AML-193 (cell line): ENCODE measurements at places on chromosomes 4 and X.

GRCh38 chr4:140611854-140612253, 43.1 kb upstream of the UCP1 start:
- no peak for DNase-seq

GRCh38 chr4:10925996-10926395, 241.4 kb upstream of the CLNK start:
- no peak for DNase-seq

DNA sequence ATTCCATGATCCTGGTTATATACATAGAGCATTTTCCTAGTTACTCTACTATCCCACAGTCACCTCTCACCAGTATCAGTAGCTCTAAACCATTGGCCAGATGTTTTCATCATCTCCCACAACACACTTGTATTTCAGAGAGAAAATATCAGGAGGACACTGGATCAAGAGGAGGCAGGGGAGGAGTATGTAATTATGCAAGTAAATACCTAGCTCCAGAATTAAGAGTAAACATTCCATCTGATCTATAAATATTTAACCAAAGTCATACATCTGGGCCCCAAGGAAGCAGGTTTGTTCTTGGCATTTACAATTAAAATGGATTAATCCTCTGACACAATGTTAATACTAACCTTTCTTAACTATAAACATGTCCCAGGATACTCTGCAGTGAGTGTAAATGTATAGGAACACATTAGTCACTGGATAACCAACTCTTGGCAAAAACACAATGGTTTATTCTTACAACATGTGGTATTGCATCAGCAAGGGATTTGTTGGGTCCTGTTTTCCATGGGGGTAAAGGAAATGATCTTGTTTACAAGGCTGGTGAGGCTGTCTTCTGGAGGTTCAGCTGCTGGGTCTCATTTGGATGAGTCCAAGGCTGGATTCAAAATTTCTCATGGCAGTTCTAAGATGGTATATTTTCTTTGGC, 170.1 kb downstream of the ATG4A start:
- no peak for DNase-seq

GRCh38 chr4:28469886-28470285, 1609.2 kb downstream of the STIM2 start:
- no peak for DNase-seq

DNA sequence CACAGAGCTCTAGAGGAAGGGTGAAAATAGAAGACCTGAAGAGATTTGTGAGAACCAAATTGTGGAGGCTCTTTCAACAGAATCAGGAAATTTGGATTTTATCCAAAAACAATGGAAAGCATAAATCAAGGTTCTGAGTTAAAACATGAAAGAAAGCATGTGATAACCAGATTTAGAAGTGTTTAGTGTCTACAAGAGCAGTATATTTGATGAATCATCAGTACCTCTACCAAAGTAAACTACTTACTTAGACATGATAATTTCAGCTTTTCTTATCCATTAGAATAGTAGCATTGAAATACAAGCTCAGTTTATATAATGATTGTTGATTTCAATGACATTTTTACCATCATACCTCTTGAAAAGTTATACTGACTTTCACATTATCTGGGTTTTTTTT, 25.9 kb upstream of the INTU start:
- DNase-seq = no peak

DNA sequence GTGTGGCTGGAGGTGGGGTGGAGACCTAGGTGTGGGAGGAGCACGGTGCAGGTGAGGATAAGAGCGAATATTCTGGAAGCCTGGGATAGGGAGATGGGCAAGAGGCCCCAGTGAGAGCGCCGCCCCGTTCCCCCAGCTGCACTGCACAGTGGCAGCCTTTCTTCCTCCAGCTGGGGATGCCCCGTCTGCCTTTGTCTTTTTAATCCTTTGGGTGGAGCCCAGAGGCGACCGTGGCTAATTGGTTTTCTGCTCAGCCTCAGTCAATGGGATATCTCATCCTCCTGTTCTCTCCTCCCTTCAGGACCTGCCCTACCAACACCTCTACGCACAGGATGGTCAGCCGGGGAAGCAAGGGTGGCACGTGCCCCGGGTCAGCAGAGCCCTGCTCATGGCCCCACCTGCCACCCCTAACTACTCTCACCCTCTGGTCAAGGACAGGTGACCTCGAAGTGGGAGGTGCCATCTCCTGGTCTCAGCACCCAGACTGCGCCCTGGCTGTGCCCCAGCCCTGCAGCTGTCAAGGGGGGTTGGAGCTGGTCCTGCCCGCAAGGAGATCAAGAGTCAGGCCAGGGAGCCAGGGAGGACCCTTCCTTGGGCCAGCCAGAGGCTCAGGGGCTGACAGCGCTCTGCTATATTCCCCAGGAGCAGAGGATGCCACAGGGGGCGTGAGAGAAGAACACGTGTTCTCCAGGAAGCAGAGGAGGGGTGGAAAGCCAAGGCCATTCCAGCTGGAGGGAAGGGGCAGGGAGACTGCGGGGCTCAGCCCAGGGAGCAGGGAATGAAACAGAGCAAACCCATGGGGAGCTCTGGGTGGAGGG, 64.0 kb downstream of the ADRA2C start:
- no peak for DNase-seq

DNA sequence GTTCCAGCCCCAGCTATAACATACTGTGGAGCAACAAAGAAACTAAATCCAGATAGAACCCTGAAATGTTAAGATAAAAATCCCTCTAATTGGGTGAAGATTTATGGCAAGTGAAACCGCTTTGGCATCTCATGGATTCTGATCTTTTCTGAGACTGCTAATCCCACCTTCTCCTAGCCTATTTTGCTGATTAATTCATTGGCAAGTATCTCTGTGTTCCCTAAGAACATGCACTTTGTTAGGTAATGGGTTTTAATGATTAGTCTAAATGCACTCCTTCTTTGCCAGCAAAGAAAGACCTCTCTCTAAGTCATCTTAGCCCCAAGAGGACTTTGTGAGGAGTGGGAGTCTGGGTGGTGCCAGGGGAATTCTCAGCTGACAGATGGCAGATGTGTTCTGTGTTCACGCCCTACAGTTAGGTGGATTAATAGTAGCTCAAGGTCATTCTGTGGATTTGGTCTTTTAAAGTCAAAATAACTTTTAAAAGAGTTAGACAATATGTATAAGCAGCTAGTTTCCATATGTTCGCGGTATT, 171.3 kb downstream of the UNC5C start:
- DNase-seq = no peak

GRCh38 chr4:8110071-8110986, 48.3 kb downstream of the ABLIM2 start:
- no peak for DNase-seq

- no peak for DNase-seq
Observed at GRCh38 chr4:53680168-53680567, 88.9 kb upstream of the LNX1 start.

- DNase-seq = no peak
Observed at GRCh38 chr4:86011117-86011516, 348.7 kb downstream of the MAPK10 start.

GRCh38 chr4:186676531-186677161, 47.0 kb downstream of the FAT1 start:
- no peak for DNase-seq

GRCh38 chr4:87433342-87433741, 11.0 kb downstream of the NUDT9 start:
- no peak for DNase-seq

GRCh38 chr4:100848841-100849240, 331.0 kb upstream of the EMCN start:
- DNase-seq = peak; percentile 23

DNA sequence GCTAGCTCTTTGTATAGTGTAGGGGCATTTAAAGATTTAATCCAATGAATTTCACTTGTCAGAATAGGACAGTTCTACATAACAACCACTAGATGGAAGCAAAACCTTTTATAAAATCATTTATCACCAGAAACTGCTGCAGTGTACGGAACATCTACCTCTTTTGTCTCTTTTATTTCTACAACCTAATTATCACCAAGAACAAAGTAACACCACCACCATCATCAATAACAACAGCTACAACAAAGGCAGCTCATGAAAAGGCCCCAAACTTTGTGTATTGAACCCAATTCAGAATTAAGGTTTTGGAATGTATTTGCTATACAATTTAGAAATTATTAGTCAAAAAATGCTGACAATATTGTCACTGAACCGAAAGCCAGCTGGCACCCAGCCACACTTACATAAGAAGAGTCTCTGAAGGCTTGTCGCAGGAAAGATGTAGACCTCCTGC, 260.9 kb upstream of the RPS6KA3 start:
- peak; percentile 21 for DNase-seq

DNA sequence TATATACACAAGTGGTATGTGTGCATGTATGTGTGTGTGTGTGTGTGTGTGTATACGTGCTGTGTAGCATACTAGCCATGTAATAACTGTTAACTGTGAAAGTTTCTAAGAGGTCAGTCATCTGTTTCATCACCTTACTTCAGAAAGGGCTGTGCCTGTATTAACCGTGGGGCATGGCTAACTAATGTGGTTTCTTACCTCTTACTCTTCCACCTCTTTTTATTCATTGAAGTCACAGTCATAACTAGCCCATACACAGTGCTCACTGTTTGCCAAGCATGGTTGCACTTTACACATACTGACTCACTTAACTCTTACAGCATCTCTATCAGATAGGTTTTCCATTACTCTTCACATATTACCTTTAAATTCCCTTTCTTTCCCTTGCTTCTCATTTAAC, 23.7 kb upstream of the LRAT start:
- no peak for DNase-seq

DNA sequence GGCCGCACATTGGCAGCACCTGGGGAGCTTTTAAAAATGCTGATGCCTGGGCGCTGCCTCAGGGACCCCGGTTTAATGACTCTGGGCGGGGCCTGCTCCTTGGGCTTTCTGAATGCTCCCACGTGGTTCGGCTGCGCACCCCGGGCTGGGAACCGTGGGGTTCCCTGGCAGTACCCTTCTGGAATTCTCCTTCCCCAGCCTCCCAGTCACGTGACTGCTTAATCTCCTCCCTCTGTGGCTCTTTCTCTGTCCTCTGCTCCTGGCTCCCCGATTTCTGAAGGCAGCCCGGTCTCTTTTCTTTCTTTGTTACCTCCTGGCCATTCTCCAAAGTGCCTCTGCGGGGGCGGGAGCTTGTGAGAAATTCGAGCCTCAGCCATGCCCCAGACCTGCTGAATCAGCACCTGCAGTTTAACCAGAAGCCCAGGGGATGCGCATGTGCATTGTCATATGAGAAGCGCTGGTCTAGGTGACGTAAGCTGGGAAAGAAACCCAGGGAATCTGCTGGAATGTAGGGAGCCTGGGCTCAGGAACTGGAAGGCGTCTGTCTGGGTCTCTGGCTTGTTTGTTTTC, 16.6 kb downstream of the CLCN4 start:
- no peak for DNase-seq

GRCh38 chrX:97563531-97564133, 679.9 kb downstream of the RPA4 start:
- DNase-seq = peak; percentile 62

DNA sequence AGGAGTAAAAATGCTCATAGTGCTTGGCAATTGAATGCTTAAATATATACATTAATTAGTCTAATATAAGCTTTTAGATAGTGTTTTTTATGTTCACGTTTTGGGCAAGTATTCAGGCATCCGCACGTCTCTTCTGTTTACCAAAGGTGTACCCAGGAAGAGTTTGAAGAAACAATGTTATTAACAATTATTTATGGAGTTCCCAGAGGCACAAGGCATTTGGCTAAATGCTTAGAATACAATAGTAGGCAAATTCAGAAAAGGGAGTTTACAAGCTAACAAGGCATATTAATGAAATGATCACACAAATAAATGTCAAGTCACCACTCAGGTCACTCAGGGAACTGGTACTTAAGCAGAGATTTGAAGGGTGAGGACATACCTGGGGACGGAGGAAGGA, 294.8 kb downstream of the TENM3 start:
- no peak for DNase-seq

GRCh38 chr4:174437324-174437723, 85.0 kb downstream of the HPGD start:
- DNase-seq = no peak

DNA sequence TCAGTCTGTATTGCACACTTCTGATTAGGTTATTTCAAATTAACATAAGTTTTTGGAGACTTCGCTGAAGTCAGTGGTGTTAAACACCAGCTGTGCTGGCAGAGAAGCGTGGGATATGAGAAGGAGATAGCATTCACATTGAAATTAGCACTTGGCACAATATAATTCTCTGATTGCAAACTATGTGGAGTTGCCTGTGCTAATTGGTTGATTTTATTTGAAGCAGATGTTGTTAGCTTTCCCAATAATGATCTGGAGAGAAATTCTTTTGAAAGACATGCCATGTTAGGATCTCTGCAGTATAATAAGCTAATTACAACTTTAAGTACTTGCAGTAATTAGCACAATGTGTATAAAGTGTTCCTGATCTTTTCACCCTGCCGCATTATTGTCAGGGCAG, 367.4 kb upstream of the ARX start:
- no peak for DNase-seq

DNA sequence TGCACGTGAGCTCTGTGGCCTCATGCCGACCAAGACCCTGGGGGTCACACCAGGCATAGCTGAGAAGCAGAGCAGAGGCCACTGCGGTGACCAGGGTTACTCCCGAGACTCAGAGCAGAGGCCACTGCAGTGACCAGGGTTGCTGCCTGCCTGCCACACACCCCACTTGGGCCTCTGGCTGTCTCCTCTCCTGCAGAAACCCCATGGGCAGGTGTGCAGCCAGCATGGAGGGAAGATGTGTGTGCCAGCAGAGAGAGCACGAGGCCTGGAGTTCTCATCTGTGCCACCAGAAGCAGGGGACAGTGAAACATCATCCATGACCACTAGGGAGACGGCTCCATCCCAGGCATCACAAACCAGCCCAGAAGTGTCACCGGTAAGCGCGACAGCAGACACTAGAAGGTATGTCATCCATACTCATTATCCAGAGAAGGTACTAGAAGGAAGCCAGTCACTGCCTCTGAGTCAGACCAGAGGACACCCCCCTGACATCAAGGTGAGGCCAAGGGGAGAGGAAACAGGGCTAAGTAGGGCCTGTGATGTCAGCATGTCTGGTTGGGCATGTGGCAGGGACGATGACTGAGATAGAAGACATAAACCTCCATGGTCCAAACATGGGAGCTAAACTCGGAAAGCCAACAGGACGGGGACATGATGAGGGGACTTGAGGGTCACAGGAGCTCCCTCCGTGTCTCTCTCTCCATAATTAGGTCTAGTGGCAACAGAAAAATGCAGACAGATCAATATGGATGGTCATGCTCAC, 24.2 kb upstream of the SPON2 start:
- DNase-seq = no peak

GRCh38 chr4:78058591-78059523, 1.7 kb downstream of the FRAS1 start:
- DNase-seq = no peak

- DNase-seq = no peak
Observed at GRCh38 chr4:55517526-55518229, 29.0 kb downstream of the CLOCK start.
